Progenitor cell of endocrine pancreas (in vitro differentiated cells): ENCODE measurements at places on chromosomes 7 and 10. TPM values are rescaled to one million over a fixed set of nuclear protein-coding genes. Genes with fewer than 3 reads are reported as not detected.

GRCh38 chr10:129963641-129964501, at the start of gene EBF3:
TSS of gene EBF3 (minus strand) at chr10:129964274. CDS start at chr10:129963768, 506 bp downstream.
- peaks cover 11% of the 10 kb centered on the region for H3K4me1 ChIP-seq
- H3K27ac ChIP-seq: peak within 1 kb of the TSS; percentile 73
- DNase-seq: peak; percentile 51
- peak within 1 kb of the TSS; percentile 50 for H3K4me3 ChIP-seq

DNA sequence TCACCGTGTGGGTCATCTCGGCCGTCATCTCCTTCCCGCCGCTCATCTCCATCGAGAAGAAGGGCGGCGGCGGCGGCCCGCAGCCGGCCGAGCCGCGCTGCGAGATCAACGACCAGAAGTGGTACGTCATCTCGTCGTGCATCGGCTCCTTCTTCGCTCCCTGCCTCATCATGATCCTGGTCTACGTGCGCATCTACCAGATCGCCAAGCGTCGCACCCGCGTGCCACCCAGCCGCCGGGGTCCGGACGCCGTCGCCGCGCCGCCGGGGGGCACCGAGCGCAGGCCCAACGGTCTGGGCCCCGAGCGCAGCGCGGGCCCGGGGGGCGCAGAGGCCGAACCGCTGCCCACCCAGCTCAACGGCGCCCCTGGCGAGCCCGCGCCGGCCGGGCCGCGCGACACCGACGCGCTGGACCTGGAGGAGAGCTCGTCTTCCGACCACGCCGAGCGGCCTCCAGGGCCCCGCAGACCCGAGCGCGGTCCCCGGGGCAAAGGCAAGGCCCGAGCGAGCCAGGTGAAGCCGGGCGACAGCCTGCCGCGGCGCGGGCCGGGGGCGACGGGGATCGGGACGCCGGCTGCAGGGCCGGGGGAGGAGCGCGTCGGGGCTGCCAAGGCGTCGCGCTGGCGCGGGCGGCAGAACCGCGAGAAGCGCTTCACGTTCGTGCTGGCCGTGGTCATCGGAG, 1.8 kb downstream of the ADRA2A start:
- DNase-seq: no peak
- H3K27me3 ChIP-seq: peaks cover 72% of the 10 kb centered on the region
- peak overlapping the region; percentile 69 for H3K4me3 ChIP-seq
- H3K27ac ChIP-seq: peak overlapping the region; percentile 90
- H3K4me1 ChIP-seq: peaks cover 22% of the 10 kb centered on the region

CAMK2G gene
- 20.8 and 24.5 TPM in 2 replicates for total RNA-seq

- DNase-seq: peak; percentile 30
- peak overlapping the region; percentile 76 for H3K4me3 ChIP-seq
- H3K27me3 ChIP-seq: peaks cover 90% of the 10 kb centered on the region
- no peaks in the 10 kb centered on the region for H3K36me3 ChIP-seq
- no peak overlapping the region for H3K27ac ChIP-seq
These were observed 255.6 kb downstream of the OTUD1 start for GRCh38 chr10:23694446-23694920.

GNG11 gene
- not detected in 2 replicates for total RNA-seq

GRCh38 chr7:1144269-1144771, 15.7 kb downstream of the ZFAND2A start:
- H3K4me1 ChIP-seq: no peaks in the 10 kb centered on the region
- H3K27ac ChIP-seq: peak overlapping the region; percentile 34
- H3K27me3 ChIP-seq: no peaks in the 10 kb centered on the region
- no peak overlapping the region for H3K4me3 ChIP-seq
- DNase-seq: no peak
- H3K36me3 ChIP-seq: peaks cover 3% of the 10 kb centered on the region

LRRD1 gene
- total RNA-seq: 0.31 and 0.34 TPM in 2 replicates

- no peaks in the 10 kb centered on the region for H3K36me3 ChIP-seq
- peaks cover 41% of the 10 kb centered on the region for H3K27me3 ChIP-seq
- no peak for DNase-seq
- no peak overlapping the region for H3K27ac ChIP-seq
These were observed 107.7 kb upstream of the FAM20C start for GRCh38 chr7:84633-85020.

- no peak for DNase-seq
- H3K27ac ChIP-seq: peak overlapping the region; percentile 64
- H3K36me3 ChIP-seq: peaks cover 14% of the 10 kb centered on the region
- no peaks in the 10 kb centered on the region for H3K27me3 ChIP-seq
- H3K4me1 ChIP-seq: no peaks in the 10 kb centered on the region
- no peak overlapping the region for H3K4me3 ChIP-seq
These were observed 230.9 kb downstream of the DOCK4 start for GRCh38 chr7:111975346-111975745.

DNA sequence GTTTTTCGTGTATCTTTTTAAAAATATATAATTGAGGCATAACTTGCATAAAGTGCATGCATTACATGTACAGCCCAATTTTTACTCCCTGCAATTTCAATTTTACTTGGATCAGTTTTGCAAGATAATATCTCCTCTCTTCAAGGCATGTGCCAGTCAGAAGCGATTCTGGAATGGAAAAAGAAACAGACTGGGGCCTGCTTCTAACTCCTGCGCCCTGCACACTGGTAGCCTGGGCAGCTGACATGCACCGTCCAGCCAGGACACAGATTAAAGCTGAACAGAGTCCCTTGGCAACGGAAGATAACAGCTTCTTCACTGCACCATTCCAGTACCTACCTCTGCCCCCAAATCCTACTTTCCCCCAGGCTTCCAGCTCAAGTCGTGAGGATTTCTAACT, 182.1 kb downstream of the FAM107B start:
- no peaks in the 10 kb centered on the region for H3K27me3 ChIP-seq
- peaks cover 47% of the 10 kb centered on the region for H3K4me1 ChIP-seq
- no peak overlapping the region for H3K4me3 ChIP-seq
- no peak for DNase-seq
- no peak overlapping the region for H3K27ac ChIP-seq

FFAR4 gene
- 0.07 and 0.13 TPM in 2 replicates for total RNA-seq

DNA sequence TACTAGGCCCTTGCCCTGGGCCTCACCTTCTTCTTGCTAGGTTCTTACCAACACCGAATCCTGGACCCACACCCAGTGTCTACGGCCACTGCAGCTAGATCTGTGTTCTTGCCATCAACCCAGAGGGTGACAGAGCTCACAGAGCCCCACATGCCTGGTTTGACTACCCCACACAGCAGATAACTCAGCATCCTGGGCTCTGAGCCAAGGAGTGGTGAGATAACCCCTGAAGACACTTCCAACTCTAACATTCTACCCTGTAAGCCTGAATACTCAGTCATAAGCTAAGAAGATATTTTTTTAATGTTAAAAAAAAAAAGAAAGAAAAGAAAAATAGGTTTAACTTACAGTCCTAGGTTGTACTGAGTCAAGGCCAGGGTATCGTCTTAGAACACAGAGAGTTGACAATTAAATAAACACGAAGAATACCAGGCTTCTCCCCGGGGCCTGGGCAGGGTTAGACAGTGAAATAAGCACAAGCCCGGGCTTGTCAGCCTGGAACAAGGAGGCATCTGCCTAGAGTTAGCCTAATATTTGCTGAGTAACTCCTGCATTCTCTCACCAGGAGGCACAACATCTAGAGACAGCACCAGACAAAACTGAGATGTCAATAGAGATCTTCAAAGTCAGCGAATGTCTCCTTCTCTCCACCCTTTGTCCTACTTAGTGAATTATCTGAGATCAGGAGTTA, 556.5 kb upstream of the LRRN3 start:
- H3K27ac ChIP-seq: no peak overlapping the region
- H3K4me1 ChIP-seq: peaks cover 4% of the 10 kb centered on the region
- no peak for DNase-seq
- no peaks in the 10 kb centered on the region for H3K36me3 ChIP-seq
- no peak overlapping the region for H3K4me3 ChIP-seq

GRCh38 chr10:97795886-97796285, 24.1 kb upstream of the SFRP5 start:
- peaks cover 13% of the 10 kb centered on the region for H3K4me1 ChIP-seq
- no peak overlapping the region for H3K4me3 ChIP-seq
- H3K27me3 ChIP-seq: peaks cover 5% of the 10 kb centered on the region
- DNase-seq: no peak
- H3K36me3 ChIP-seq: peaks cover 4% of the 10 kb centered on the region

HEPACAM2 gene
- 27.4 and 31.7 TPM in 2 replicates for total RNA-seq

DNA sequence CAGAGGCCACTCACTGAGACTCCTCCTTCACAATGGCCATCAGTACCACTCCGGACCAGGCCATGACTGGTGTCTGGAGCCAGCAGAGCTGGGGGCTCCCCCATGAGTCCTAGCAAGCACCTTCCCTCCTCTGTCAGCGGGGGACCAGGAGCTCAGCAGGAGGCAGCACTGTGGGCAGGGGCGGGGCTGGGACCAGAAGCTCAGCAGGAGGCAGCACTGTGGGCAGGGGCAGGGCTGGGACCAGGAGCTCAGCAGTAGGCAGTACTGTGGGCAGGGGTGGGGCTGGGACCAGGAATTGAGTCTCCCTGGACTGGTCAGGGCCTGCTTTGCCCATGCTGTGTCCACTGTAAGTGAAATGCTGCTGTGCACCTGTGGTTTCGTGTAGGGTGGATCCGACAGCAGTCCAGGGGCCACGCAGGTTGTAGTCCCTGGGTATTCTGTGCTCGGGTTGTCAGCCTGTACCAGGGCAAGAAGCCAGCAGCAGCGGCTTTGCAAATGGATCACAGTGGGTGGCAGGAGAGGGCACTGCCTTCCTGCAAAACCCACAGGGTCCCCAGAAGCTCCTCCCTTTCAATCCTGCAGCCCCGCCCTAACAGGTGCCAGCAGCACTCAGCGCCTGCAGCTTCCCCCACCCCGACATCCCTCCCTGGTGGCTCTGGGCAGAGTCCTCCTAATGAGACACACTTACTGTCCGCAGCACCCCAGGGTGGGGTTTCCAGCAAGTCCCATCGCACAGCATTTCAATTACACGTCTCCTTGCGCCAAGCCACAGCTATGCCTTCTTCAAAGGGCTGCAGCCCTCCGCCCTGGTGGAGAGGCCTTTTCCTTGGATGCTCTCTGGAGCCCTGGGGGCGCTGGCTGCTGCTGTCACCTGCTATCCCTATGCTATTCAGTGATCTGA, 220.5 kb downstream of the TCERG1L start:
- peak overlapping the region; percentile 7 for H3K27ac ChIP-seq
- no peaks in the 10 kb centered on the region for H3K36me3 ChIP-seq
- DNase-seq: no peak

ZNF365 gene
- total RNA-seq: not detected in 2 replicates

KNDC1 gene
- 11.0 and 14.2 TPM in 2 replicates for total RNA-seq

PTN gene
- 3.1 TPM in 2 replicates for total RNA-seq

- no peaks in the 10 kb centered on the region for H3K36me3 ChIP-seq
- DNase-seq: no peak
- no peak overlapping the region for H3K27ac ChIP-seq
- no peaks in the 10 kb centered on the region for H3K27me3 ChIP-seq
- H3K4me1 ChIP-seq: peaks cover 2% of the 10 kb centered on the region
- no peak overlapping the region for H3K4me3 ChIP-seq
These were observed 613.9 kb upstream of the IGFBP3 start for GRCh38 chr7:46534664-46535588.

GRCh38 chr7:122262246-122262645, 42.3 kb downstream of the FEZF1 start:
- DNase-seq: no peak
- H3K4me3 ChIP-seq: no peak overlapping the region
- peaks cover 19% of the 10 kb centered on the region for H3K27me3 ChIP-seq
- H3K36me3 ChIP-seq: no peaks in the 10 kb centered on the region

- no peak for DNase-seq
- no peaks in the 10 kb centered on the region for H3K27me3 ChIP-seq
- no peak overlapping the region for H3K4me3 ChIP-seq
- no peak overlapping the region for H3K27ac ChIP-seq
These were observed 13.6 kb downstream of the ZDHHC6 start for GRCh38 chr10:112433136-112433535.

DNA sequence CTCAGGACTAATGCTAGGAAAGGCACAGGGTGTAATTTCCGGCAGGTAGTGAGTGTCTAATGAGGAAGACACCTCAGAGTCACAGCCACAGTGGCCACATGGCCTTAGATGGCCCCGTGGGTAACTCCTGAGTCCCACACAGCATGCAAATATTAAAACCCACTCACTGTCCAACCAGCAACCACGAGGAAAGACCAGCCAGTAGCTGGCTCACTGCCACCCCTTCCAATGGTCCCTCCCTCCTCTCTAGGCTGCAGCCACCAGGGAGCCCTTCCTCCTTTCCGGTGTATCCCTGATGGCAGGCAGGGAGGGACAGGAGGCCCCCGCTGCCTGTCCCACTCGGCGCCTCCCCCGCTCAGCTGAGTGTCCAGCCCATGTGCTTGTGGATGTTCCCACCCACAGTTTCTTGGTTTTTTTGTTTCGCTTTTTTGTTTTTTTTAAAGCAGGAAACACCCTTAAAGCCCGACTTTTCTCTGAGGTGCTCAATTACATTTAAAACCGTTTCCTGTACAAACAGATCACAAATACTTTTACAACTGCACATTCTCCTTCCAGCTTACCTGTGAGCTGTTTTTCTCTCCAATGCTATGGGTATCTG, 9.2 kb downstream of the BNIP3 start:
- no peak overlapping the region for H3K4me3 ChIP-seq
- H3K27ac ChIP-seq: no peak overlapping the region
- H3K27me3 ChIP-seq: no peaks in the 10 kb centered on the region
- DNase-seq: no peak
- peaks cover 14% of the 10 kb centered on the region for H3K36me3 ChIP-seq

GRCh38 chr10:43386981-43387677, 15.7 kb downstream of the FXYD4 start:
- DNase-seq: no peak
- peaks cover 14% of the 10 kb centered on the region for H3K4me1 ChIP-seq
- H3K36me3 ChIP-seq: peaks cover 36% of the 10 kb centered on the region
- H3K27me3 ChIP-seq: no peaks in the 10 kb centered on the region
- H3K27ac ChIP-seq: peak overlapping the region; percentile 76

GRCh38 chr10:24096281-24096680, 112.7 kb upstream of the KIAA1217 start:
- H3K27me3 ChIP-seq: no peaks in the 10 kb centered on the region
- H3K27ac ChIP-seq: no peak overlapping the region
- peaks cover 5% of the 10 kb centered on the region for H3K4me1 ChIP-seq
- peaks cover 5% of the 10 kb centered on the region for H3K36me3 ChIP-seq
- DNase-seq: no peak

CDH23 gene
- total RNA-seq: 0.43 and 0.53 TPM in 2 replicates

SYT15B gene
- total RNA-seq: 0.13 and 0.36 TPM in 2 replicates

SPAM1 gene
- total RNA-seq: not detected in 2 replicates

- peaks cover 2% of the 10 kb centered on the region for H3K27me3 ChIP-seq
- H3K4me1 ChIP-seq: no peaks in the 10 kb centered on the region
- DNase-seq: no peak
- no peak overlapping the region for H3K27ac ChIP-seq
- H3K36me3 ChIP-seq: no peaks in the 10 kb centered on the region
These were observed 49.9 kb upstream of the PPP1R3A start for GRCh38 chr7:113968713-113969112.

OPALIN gene
- total RNA-seq: not detected in 2 replicates

MYPN gene
- total RNA-seq: 0.05 and 0.22 TPM in 2 replicates

ITGA8 gene
- 0.36 TPM in 1 of 2 replicates, not detected in the other for total RNA-seq

- H3K27me3 ChIP-seq: no peaks in the 10 kb centered on the region
- H3K4me3 ChIP-seq: no peak overlapping the region
- no peak for DNase-seq
- no peaks in the 10 kb centered on the region for H3K36me3 ChIP-seq
- H3K27ac ChIP-seq: no peak overlapping the region
These were observed 492.2 kb downstream of the CCSER2 start for GRCh38 chr10:84820596-84820995.
